ENCODE measurements at places on chromosomes 4 and X.

DNA sequence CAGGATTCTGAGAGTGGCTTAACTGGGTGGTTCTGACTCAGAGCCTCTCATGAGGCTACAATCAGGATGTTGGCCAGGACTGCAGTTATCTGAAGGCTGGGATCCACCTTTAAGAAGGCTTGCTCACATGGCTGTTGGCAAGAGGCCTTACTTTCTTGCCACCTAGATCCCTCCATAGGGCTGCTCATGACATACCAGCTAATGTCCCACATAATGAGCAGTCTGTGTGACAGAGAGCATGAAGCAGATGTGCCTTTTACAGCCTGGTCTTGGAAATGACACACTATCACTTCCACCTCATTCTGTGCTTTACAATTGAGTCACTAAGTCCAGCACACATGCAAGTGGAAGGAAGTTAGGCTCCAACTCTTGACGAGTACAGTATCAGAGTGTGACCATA, 4.3 kb upstream of the RBM3 start:
- no peak for DNase-seq

- DNase-seq, result no peak
These were observed 12.8 kb downstream of the TBC1D9 start for GRCh38 chr4:140743194-140743931.

DNA sequence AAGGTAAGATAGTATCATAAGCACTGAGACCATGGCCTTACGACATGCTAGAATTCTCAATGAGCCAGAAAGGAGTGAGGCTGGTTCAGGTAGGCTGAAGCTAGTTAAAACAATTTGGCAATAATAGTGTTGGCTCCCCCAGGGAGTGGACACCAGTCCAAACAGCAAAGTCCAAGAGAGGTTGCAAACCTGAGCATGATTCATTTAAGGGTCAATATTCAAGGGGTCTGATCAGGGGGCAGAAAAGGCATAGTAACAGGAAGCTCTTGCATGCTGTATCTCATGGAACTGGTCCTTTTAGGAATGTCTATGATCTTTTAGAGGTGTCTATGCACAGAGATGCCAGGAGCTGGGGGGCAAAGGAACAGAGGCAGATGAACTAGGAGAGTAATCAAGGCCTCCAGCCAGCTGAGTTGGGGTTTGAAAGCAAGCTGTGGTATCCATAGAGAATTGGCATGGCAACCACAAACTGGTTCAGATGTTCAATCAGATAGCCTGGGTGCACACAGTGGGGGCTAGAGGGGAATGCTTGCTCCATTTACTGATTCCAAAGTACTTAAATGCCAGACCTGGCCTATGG, 5.1 kb downstream of the GJB1 start:
- DNase-seq, result no peak

GRCh38 chrX:133973704-133974103, 11.7 kb downstream of the GPC3 start:
- DNase-seq, result no peak

DNA sequence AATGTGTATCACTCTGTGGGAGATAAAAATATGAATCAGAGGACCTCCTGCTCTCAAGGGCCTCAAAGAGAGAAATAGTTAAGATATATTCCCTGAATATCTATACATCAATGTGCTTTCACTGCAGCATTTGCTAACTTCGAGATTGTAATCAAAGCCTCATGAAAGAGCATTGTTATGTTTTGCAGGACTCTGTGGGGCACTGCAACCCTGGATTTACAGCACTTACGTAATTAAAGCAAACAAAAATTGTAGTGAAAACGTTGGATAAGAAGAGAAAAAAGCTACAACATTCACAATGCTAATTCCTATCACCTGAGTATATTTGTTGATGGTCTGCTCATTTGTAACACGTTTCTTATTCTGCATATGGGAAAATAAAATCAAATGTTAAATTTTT, 48.0 kb downstream of the ETNPPL start:
- no peak for DNase-seq

DNA sequence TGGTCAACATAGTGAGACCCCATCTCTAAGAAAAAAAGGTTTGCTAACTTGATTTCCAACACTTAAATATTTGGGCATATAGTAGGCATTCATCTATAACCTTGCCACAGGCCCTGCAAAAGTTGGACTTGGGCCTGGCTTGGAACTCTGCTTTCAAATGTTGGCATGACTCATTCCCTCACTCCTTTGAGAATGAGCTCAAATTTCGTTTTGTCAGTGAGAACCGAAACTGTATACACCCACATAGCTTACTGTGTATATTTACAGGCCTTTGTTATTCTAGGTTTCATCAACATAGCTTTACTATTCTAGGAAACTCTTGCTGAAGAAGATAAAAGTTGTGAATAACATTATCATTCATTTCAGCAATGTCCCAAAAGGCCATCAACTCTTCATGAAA, 88.7 kb upstream of the ELOVL6 start:
- no peak for DNase-seq

GRCh38 chrX:19886883-19887531, 393 bp downstream of the SH3KBP1 start:
- no peak for DNase-seq

- no peak for DNase-seq
These were observed 138.1 kb downstream of the KDM6A start for GRCh38 chrX:45011131-45011530.

DNA sequence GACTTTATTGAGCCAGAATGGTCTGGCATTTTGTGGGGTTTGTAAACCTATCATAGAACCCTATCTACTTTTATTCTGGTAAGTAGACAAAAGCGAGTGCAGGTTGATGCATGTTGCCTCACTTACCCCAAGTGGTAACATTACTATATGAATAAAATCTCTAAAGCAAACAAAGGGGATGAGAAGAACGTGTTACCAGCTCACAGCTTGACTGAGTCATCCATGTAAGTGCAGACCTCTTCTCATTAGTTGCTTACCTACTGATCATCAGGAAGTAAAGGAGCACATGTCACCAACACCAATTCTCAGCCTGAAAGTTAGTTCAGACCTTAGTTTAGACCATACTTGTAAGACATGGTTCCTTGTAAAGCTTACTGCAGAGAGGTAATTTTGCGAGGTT, 1328.3 kb downstream of the C4orf33 start:
- no peak for DNase-seq

- DNase-seq, result no peak
These were observed 45.3 kb downstream of the TENM3 start for GRCh38 chr4:182288534-182288933.

GRCh38 chr4:15434091-15434490, 6.3 kb downstream of the C1QTNF7 start:
- DNase-seq, result no peak

DNA sequence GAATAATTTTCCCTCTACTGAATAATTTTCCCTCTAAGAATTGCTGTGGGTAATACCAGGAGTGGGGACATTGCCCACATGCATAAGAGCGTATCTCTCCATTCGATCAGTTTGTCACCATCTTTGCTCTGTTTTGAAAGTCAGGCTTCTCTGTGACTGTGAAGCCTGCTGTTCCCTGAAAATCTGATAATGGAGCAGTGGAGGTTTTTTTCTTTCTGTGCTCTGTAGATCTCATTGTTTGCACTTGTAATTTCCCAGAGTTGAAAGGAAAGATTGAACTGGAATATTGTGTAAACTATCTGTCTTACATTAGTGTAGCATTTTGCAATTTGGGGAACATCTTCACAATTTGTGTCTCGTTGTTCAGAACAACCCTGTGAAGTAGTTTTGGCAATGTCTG, 4.3 kb downstream of the ZXDB start:
- DNase-seq, result no peak

DNA sequence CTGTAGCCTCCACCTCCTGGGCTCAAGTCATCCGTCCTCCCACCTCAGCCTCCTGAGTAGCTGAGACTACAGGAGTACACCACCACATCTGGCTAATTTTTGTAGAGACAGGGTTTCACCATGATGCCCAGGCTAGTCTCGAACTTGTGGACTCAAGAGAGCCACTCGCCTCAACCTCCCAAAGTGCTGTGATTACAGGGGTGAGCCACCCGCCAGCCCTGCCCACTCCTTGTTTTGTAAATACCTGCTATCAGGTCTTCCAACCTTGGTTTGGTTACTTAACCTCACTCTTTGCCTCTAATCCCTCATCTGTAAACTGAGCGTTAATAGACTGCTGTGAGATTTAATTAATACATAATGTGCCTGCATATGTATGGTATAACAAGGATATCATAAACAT, 803 bp downstream of the CNGA1 start:
- DNase-seq, result no peak

DNA sequence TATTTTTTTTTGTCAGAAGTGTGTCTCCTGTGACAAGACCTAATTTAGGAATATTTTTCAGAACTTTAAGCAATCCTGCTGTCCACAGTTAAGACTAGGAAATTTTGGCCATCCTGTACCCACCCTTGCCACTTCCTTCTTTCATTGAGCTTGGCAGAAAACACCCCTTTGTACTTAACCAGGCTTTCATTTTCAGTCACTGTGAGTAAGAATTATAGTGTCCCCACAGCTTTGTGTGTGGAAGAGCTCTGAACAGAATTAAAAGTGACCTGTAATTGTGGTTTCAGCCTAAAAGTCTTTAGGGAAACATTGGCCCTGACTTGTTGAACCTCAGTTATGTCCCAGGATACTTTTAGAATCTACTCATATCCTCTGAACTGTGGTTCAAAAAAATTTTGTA, 153.7 kb upstream of the BMP3 start:
- DNase-seq, result no peak

- no peak for DNase-seq
These were observed 85.5 kb downstream of the BCOR start for GRCh38 chrX:40012039-40012867.

DNA sequence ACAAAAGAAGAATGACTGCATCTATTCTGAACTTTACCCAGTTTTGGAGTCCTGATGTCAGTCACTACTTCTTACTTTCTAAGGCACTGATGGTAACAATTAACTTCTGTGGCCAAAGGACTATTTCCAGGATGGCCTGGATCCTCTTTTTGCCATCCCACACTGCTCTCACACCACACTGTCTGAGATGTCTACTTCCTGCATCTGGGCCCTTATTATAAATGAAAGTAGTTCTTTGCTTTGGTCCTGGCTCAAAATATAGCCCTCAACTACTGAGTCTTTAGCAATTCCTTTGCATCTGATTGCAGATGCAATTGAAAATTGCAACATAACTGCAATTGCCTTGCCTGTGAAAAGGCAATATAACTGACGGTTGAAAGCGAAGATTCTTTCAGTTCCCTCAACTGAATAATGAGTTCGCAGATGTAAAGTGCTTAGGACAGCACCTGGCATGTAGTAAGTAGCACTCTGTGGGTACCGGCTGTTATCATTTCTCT, 44.2 kb downstream of the COQ2 start:
- no peak for DNase-seq
